ENCODE measurements at places on chromosomes 4 and X.

DNA sequence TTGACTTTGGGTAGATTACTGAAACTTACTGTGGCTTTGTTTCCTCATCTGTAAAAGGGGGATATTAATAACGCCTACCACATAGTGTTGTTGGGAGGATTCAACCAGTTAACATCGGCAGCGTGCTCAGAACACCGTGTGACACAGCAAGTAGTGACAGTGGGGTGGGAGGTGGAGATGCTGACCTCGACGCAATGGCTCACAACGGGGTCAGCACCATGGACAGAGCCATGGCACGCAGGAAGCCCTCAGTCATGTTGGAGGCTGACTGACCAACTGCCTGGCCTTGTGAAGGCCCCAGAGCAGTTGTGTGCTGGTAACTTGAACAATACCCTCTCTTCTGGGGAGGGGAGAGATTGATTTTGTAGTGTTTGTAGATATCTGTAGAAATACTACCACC is 93.2 kb downstream of the WFS1 start:
- no peak for DNase-seq

DNA sequence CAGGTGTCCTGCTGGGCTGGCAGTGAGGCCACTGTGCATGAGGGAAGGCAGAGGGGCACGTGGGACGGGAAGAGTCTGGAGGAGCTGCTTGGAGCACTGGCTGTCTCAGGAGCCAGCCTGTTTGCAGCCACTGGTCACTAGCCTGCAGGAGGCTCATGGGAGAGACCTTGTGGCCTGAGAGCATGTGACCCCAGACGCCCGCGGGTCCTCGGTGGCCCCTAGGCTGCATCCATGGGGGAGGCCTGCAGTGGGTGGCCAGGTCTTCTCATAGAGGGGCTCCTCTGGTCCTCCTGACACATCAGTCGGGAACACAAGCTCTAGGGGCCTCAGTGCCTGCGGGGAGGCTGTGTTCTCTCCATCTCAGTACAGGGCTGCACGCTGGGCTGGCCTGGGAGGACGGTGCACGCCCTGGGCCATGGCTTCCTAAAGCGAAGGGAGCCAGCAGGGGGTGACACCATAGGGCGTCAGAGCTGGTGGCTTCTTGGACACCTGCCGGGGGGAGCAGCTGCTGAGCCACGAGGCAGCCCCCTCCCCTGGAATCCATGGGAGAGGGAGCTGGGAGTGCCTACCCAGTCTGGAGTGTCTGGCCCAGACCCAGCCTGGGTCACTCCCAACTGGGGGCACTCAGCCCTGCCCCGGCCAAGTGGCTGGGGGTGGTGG is 12.3 kb downstream of the NAT8L start:
- DNase-seq = no peak

GRCh38 chr4:41644915-41645295 is 103.6 kb downstream of the PHOX2B start:
- DNase-seq = no peak

DNA sequence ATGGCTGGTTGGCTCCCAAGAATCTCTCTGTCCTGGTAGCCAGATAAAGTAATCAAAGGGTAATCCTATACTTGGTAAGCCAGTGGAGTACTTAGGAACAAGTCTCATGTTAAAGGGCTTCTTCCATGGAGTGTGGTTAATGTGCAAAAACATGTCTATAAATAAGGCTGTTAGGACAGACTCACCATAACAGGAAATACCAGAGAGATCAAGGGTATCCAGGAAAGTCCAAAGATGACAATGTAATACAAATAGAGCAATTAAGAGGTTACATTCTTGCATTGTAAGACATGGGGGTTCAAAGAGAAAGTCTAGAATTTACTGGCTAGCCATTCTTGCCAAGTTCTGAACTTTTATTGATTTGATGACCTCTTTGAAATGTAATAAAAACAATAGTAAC is 61.9 kb upstream of the ZCCHC13 start:
- no peak for DNase-seq

DNA sequence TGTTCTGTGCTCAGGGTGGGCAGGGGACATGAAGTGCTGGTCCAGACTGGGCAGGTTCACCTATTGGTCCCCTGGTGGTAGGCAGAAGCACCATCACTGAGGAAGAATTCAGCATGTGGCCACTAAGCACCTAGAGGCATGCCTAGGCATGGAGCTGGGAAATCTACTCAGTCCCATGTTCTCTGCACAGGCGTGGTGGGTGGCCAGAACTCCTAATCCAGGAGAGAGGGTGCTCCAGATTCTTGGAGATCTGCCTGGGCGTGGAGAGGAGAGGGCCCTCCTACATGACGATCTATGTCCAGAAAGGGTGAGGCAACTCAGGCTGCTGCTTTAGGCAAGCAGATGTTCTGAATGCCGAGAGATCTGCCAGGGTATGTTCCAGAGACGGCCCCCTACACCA is 44.6 kb upstream of the MAGEC2 start:
- DNase-seq = no peak

GRCh38 chr4:3514806-3515501 is 17.3 kb downstream of the LRPAP1 start:
- no peak for DNase-seq

GRCh38 chr4:7880683-7881082 is 59.0 kb downstream of the AFAP1 start:
- no peak for DNase-seq

DNA sequence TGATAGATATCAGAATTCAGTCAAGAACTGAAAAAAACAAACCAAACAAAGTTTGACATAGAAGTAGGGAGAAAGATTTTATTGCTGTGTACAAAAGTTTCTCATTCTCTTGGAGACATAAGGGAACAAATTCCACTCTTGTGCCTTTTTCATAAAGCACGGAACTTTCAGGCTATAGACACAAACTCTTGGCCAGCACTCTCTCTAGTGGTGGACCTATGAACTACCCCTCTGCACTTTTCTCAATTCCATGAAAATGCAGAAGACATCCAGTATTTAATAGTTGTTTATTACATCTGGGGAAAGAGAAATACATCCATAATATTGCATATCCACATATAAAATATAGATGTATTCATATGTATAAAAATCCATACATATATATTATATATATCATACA is 291.6 kb upstream of the HS3ST1 start:
- DNase-seq = peak; percentile 9

- no peak for DNase-seq
Measured at GRCh38 chr4:26462874-26463273, 27.4 kb downstream of the CCKAR start.

- DNase-seq = no peak
Measured at GRCh38 chrX:2587146-2587545, 86.4 kb upstream of the DHRSX start.

DNA sequence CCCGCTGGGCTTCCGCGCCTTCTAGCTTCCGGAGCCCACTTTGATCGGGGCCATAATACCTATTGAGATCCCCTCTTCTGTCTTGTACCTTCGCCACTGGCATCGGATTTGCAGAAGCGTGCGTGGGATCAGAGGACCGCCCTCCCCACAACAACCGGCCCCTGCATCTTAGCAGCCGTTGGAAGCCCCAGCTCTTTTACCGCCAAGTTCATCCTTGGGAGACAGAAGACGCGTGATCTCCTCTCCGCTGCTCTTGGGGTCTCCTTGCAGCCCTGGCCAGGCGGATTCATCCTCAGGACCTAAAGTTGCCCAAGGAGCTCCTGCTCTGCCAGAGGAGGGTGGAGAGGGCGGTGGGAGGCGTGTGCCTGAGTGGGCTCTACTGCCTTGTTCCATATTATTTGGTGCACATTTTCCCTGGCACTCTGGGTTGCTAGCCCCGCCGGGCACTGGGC is 1.6 kb downstream of the SLIT2 start:
- DNase-seq = no peak

- no peak for DNase-seq
Measured at GRCh38 chr4:19806865-19807264, 444.8 kb upstream of the SLIT2 start.

DNA sequence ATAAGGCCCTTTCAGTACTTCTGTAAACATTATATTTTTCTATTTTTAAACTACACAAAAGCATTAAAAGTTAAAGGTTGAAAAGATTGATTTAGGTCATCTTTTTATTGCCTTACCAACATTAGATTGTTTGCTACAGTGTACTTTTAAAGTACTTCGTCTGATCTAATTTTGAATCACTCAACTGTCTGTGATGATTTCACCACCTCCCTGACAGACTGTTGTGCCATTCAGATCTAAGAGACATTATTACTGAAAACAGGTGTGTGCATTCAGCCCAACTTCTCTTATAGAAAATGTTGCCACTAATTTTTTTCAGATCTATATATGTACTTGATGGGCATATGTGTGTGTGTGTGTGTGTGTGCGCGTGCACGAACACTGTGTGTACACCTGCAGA is 39.3 kb downstream of the GASK1B start:
- DNase-seq = no peak

DNA sequence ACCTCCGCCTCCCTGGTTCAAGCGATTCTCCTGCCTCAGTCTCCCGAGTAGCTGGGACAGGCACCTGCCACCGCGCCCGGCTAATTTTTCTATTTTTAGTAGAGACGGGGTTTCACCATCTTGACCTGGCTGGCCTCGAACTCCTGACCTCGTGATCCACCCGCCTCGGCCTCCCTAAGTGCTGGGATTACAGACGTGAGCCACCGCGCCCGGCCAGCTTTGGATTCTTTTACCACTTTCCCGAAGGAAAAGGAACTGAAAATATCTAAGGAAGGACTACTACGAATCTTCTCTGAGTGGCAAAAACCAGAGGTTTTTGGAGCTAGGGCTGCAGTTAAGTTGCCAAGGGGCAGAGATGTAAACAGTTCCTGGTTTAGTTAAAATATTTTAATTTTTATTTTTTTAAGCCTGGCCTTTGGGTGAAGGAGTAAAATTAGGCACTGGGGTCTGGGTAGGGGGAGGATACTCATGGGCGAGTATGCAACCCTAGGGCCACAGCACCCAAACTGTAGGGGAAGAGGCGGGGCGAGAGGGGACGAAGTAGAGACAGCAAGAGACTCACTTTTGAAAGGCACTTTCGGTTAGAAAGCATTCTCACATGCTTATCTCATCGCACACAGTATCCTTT is 525 bp upstream of the CISD2 start:
- DNase-seq = no peak

GRCh38 chr4:34323549-34324320 is 1920.6 kb downstream of the ARAP2 start:
- no peak for DNase-seq

GRCh38 chrX:5474282-5474681 is 754.4 kb downstream of the NLGN4X start:
- DNase-seq = no peak

- no peak for DNase-seq
Measured at GRCh38 chrX:140447150-140447549, 57.7 kb downstream of the SOX3 start.

DNA sequence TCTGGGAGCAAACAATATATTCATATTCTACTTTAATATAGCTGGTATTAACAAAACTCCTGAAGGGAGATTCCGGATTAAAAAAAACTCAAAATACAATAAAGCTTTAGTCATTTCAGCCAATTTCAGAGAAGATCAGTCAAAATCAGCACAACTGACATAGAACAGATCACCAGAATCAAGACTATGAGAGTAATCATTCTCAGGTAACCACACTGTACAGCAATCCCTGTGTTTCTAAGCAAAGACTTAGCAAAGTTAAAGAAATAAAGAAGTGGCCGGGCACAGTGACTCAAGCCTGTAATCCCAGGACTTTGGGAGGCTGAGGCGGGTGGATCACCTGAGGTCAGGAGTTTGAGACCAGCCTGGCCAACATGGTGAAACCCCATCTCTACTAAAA is 9.1 kb downstream of the DCTD start:
- DNase-seq = no peak

DNA sequence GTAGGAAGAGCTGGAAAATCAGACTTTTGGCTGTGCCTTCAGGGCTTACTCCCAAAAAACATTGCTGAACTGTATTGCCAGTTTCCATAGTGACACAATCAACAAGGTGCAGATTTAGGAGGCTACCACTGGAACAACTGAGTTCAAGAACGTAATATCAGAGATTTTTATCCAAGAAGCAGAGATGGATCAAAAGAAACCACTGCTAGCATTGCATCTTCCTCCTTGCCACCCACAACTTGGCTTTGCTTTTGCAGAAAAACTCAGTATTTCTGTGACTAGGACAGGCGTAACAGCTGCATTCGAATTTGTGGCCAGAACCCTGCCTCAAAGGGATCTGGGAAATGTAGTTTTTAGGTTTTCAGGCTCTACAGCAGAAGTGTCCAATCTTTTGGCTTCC is 27.8 kb upstream of the WDFY3 start:
- DNase-seq = no peak

DNA sequence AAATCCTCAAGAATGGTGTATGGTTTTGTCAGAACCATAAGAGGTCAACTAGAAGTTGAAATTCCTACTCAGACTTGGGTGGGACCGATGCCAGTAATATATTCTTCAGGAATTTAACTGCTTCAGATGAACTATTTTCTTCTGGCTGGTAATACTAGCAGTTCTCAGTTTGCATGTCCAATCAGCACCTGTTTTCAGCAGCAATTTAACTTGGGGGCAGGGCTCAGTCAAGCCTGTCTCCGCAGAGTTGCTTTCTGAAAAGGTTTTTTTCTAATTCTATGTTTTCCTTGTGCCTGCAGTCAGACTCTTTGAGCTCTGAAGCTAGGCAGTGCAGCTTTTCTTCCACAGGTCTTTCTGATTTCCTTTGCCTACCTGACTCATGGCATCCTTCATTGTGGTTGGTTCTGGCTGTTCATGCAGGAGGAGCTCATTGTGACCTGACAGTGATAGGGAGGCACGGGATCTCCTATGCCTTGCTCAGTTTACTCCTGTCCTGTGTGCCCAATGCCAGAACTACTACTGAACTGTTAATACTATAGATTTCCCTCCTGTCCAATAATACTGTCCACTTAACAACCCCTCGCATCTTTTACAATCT is 17.3 kb upstream of the FMR1 start:
- DNase-seq = no peak

- no peak for DNase-seq
Measured at GRCh38 chrX:63740382-63740781, 44.6 kb downstream of the ARHGEF9 start.

- DNase-seq = no peak
Measured at GRCh38 chr4:156596706-156597329, 374.8 kb downstream of the PDGFC start.

- no peak for DNase-seq
Measured at GRCh38 chr4:108163351-108163750, 5.4 kb downstream of the LEF1 start.

- no peak for DNase-seq
Measured at GRCh38 chr4:150647008-150647407, 65.1 kb downstream of the MAB21L2 start.

GRCh38 chr4:822361-823175 is 3.4 kb downstream of the CPLX1 start:
- no peak for DNase-seq

GRCh38 chr4:3791910-3792542 is 25.8 kb downstream of the ADRA2C start:
- no peak for DNase-seq

GRCh38 chrX:38407126-38407525 is 54.7 kb downstream of the OTC start:
- no peak for DNase-seq

DNA sequence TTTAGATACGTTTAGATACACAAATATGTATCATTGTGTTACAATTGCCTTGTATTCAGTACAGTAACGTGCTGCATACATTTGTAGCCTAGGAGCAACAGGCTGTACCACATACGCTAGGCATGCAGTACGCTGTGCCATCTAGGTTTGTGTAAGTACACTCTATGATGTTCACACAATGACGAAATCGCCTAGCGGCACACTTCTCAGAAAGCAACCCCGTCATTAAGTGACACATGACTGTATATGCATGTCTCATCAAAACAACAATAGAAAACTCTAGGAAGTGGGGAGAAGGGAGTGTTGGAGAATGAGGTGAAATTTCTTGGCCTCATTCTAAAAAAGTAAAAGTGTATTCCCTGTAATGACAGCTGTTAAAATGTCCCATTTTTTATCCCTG is 32.7 kb downstream of the CCDC149 start:
- DNase-seq = no peak

GRCh38 chrX:153526042-153526441 is 8.6 kb downstream of the ATP2B3 start:
- no peak for DNase-seq

Measured in AML-193 (cell line).